ENCODE measurements at places on chromosomes 2 and 18. TPM values are rescaled to one million over a fixed set of nuclear protein-coding genes. Genes with fewer than 3 reads are reported as not detected.

DNA sequence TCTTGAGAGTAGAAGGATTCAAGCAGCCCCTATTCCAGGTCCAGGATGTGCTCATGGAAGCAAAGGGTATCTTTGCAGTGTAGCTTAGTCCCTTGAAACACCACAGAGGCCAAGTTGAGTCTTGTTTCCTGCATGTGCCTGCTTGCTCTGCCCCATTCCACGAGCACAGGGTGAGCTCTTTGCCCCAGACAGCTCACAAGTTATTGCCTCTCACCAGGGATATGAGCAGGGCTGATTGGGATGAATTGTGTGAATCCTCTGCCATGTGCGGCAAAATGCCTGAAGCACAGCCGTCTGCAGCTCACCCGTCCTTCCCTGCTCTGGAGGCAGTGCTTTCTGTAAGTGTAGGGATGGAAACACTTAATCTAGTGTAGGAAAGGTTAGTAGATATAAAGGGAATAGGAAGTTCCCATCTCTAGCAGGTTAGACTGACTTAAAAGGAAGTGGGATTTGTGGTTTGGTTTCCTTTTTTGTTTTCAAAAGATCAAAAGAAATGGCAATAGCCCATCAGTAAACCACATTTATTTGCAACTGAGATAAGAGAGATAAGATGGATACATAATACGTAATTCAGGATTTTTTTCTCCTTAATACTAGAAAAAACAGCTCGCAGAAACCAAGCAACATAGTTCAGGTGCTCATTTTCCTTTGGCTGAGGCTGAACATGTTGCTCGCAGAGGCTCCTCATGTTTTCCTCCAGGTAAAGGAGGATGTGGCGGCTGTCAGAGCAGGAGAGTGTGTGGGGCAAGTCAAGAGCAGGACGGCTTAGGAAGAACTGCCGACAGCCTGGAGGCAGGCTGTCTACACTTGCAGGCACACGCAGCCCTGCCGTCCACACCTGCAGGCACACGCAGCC, 41.4 kb downstream of the TMEM182 start:
- peaks cover 16% of the 10 kb centered on the region for H3K36me3 ChIP-seq
- peak overlapping the region; percentile 89 for H3K27ac ChIP-seq
- no peak for DNase-seq
- no peak overlapping the region for H3K4me3 ChIP-seq

- no peaks in the 10 kb centered on the region for H3K36me3 ChIP-seq
- H3K27me3 ChIP-seq = peaks cover 8% of the 10 kb centered on the region
- no peaks in the 10 kb centered on the region for H3K4me1 ChIP-seq
- H3K4me3 ChIP-seq = no peak overlapping the region
- H3K27ac ChIP-seq = no peak overlapping the region
These were observed 38.2 kb upstream of the LYPD6B start for GRCh38 chr2:149000158-149000938.

DNA sequence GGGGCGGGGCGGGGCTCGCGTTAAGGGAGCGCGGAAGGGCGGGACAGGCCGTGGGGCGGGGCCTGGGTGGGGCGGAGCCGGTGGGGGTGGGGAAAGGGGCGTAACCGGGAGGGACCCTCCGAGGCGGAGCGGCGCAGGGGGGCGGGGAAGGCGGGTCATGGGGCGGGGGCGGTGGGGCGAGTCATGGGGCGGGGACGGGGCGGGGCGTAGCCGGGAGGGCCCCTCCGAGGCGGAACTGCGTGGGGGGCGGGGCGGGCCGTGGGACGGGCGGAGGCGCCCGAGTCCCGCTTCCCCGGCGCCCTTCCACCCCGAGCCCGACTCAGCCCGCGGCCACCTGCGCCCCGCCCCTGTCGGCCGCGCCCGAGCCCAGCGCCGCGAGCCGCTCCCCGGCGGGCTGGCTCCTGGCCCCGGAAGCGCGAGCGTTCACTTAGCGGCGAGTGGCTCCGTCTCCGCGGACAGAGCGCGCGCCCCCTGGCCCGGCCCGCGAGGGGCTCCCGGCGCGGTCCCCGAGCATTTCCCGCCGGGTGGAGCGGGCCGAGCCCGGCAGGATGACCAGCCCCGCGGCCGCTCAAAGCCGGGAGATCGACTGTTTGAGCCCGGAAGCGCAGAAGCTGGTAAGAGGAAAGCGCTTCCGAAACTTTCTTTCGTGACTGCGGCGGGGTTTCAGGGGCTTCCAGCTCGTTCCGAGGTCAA, 64.7 kb downstream of the LRRFIP1 start:
- peak overlapping the region; percentile 96 for H3K27ac ChIP-seq
- H3K4me3 ChIP-seq = peak overlapping the region; percentile 88
- H3K27me3 ChIP-seq = no peaks in the 10 kb centered on the region
- H3K4me1 ChIP-seq = peaks cover 80% of the 10 kb centered on the region

GATA6 gene
- 0.71 TPM for total RNA-seq

DNA sequence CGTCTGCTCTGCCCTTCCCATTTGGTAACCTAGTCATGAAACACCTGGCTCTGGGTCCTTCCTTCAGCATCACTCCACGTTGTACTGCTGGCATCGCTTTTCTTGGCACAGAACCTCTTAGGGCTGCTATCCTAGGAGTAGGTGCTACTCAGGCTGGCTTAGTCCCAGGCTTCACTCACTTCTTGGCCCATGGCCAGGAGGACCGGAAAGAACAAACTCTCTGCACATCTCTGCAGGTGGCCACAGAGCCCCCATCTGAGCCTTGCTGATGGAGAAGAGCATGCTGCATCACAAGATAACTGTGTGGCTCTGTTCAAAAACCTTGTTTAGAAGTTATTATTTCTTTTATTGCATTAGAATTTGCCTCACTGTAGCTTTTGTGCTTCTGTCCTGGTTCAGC, 447.2 kb upstream of the TNP1 start:
- no peak for DNase-seq
- no peaks in the 10 kb centered on the region for H3K27me3 ChIP-seq
- no peak overlapping the region for H3K27ac ChIP-seq

DNA sequence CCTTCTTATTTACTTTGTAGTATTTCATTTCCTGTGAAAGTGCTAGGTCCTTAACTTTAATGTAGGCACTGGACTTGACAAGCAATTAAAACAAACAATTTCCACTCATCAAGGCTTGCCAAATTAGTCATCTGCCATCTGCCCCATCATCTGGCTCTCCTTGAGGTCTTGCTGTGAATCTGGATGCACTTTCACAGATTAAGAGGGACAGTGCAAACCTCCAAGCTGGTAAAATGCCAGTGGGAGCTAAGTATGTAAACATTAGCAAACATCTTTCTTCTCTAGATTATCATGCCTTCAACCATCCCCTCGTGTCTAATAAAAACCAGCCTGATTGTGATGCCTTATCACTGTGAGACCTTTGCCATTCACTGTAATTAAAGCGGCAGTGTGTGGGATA, 402.9 kb downstream of the ERBB4 start:
- no peak for DNase-seq
- H3K36me3 ChIP-seq = no peaks in the 10 kb centered on the region
- no peak overlapping the region for H3K27ac ChIP-seq
- no peaks in the 10 kb centered on the region for H3K27me3 ChIP-seq
- no peaks in the 10 kb centered on the region for H3K4me1 ChIP-seq

GRCh38 chr2:170456914-170457313, 258.2 kb upstream of the SP5 start:
- no peak for DNase-seq
- no peaks in the 10 kb centered on the region for H3K27me3 ChIP-seq
- H3K4me3 ChIP-seq = no peak overlapping the region
- no peaks in the 10 kb centered on the region for H3K36me3 ChIP-seq
- H3K27ac ChIP-seq = no peak overlapping the region
